GM12891 (cell line): ENCODE measurements at places on chromosomes 1 and 21.

- no peak for DNase-seq
Observed at GRCh38 chr1:66585002-66585401, 51.0 kb downstream of the SGIP1 start.

DNA sequence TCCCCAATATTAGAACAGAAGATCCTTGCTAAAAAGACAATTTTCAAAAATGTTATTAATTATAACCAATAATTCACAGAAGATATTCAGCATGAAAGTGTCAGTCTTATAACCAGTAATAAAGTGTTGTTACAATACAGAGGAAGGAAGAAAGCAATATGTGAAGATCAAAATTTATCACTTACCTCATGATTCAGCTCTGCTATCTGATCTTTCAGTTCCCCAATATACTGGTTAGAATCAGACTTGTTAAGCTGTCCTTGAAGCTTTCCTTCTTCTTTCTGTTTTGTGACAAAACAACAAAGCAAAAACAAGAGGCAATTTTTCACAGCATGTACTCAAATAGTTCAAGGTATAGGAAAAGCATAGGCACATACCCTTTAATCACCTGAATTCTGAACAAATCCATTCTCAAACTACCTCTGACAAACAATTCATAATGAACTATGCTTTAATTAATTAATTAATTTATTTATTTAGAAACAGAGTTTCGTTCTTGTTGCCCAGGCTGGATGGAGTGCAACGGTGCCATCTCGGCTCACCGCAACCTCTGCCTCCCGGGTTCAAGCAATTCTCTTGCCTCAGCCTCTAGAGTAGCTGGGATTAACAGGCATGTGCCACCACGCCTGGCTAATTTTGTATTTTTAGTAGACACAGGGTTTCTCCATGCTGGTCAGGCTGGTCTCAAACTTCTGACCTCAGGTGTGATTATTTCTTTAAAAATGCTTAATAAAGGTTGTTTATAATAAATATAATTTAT, 76.9 kb upstream of the GFI1 start:
- peak; percentile 17 for DNase-seq

DNA sequence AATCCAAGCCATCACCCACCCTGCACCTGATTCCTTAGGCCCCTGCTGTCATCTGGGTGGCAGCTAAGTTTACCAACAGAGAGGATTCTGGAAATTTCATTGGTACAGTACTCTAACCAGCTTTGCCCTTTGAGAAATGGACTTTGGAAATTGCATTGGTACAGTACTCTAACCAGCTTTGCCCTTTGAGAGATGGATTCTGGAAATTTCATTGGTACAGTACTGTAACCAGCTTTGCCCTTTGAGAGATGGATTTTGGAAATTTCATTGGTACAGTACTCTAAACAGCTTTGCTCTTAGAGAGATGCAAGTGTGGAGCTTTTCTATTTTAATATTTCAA, 42.5 kb downstream of the MAB21L3 start:
- no peak for DNase-seq

DNA sequence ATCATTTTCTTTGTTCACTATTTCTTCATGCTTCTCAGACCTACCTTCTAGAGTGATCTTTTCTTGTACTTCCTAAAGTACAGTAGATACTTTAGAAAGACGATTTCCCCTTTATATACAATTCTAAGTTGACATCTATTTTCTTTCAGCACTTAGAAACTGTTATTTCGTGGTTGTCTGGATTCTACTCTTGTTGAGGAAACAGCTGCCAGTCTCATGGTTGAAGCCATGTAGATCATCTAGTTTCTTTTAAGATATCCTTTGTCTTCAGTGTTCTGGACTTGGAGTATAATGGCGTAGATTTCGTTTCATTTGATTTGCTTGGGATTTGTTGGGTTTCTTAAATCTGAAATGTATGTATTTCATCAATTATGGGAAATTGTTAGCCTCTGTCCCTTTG, 67.6 kb downstream of the PKN2 start:
- no peak for DNase-seq

GRCh38 chr1:21911205-21912001, 25.7 kb downstream of the HSPG2 start:
- DNase-seq: no peak

- DNase-seq: no peak
Observed at GRCh38 chr1:38105267-38105666, 58.7 kb upstream of the POU3F1 start.

- no peak for DNase-seq
Observed at GRCh38 chr1:99992044-99992722, 22.4 kb downstream of the SLC35A3 start.

DNA sequence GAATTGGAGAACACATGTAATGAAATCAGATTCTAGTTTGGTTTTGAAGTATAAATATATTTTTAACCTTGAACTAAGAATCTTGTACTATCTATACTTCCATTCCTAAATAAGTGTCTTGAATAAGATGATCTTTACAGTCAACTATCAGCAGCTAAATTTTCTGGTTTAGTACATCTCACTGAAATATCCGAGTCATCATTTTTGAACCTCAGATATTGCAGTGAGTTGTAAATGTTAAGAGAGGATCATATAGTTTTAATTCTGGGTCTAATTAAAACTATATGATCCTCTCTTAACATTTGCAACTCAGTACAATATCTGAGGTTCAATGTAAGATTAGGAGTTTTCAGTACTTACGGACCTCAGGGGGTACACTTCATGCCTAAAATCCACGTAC, 768.8 kb upstream of the ADAMTS5 start:
- no peak for DNase-seq

GRCh38 chr1:216576234-216576937, 146.8 kb downstream of the ESRRG start:
- DNase-seq: no peak

- DNase-seq: no peak
Observed at GRCh38 chr1:237470712-237471338, 419.9 kb downstream of the ZP4 start.

DNA sequence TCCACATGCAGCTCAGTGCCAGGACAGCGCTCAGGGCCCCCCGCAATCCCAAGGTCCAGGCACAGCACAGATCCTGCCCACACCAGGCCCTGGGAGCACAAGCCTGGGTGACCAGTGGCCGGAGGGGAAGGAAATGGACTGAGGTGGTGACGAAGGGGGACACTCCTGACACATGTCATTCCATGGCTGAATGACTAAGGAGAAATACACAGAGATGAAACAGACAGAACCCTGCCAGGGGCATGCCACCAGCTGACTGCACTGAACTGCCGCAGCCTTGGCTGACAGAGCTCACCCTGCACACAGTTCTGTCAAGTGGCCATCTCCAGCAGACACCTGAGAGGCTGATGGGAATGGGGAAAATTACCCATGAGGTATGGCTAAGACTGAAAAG, 56.1 kb downstream of the HSF2BP start:
- DNase-seq: no peak

DNA sequence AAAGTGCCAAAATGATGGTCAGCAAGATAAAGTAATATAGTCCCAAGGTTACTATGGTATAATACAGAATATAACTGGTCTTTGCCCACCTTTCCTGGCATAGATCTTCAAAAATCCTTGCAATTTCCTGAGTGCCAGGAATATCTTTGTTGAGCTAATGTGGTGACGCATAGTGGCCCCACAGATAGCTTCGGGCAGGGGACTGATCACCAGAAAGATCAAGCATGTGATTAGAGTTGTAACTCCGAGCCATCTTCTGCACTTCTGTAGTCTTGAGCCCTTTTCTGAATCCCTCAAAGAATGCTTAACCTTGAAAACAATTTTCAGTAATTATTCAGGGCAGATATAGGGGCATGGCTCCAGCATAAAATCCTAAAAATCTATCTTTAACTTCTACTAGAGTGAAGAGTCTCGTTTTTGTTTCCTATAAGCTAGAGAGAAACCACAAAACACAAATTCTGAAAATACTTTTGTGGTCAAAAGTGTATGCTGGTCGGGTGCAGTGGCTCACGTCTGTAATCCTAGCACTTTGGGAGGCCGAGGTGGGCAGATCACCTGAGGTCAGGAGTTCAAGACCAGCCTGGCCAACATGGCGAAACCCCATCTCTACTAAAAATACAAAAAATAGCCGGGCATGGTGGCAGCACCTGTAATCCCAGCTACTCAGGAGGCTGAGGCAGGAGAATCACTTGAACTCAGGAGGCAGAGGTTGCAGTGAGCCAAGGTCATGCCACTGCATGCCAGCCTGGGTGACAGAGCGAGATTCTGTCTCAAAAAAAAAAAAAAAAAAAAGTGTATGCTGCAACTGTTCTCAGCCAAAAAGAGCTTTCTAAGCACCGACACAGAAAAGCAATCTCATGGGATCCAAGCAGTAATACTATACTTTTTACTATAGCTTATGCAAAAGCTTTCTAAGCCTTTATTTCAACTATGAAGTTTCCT, 62.8 kb downstream of the NVL start:
- no peak for DNase-seq

DNA sequence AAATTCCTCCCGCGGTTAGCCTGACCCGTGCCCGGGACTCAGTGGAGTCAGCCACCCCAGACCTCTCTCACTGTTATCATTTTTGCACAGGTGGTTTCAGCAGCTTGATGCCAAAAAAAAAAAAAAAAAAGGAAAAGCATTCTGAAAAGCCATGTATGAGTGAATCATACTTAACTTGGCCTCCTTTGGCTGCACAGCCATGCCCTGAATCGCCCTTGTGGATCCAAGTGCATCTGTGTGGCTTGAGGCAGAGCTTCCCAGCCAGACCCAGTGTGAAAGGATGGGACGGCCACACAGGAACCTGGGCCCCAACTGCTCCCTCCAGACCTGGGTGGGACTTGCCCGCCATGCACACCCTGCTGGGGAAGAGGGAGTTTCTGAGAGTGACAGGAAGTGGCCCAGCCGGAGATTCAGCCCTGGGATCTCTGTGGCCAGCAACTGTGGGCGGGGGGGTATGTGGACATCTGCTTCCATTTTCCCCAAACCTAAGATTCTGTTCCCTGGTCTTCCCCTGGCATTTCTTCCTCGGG, 8.6 kb downstream of the YBEY start:
- no peak for DNase-seq

GRCh38 chr1:6328091-6328490, 65.5 kb downstream of the ACOT7 start:
- no peak for DNase-seq

GRCh38 chr21:31087639-31088473, 49.6 kb upstream of the KRTAP19-8 start:
- DNase-seq: no peak

DNA sequence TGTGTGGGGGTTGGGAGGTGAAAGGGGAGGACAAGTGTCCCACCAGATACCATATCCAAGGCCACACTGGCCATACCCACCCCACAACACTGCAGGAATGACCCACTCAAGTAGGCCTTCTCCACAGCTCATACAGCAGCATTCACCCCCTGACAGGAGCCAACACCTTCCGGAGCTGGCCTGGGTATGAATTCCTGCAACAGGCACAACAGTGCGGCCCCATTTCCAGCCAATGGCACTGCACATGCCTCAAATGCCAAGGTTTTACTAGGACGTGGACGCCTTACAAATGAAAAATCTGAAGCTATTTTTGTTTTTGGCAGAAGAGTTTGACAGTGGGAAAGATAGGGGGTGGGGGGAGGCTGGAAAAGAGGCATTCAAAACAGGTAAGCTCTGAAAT, 2.0 kb downstream of the KCND3 start:
- DNase-seq: no peak

DNA sequence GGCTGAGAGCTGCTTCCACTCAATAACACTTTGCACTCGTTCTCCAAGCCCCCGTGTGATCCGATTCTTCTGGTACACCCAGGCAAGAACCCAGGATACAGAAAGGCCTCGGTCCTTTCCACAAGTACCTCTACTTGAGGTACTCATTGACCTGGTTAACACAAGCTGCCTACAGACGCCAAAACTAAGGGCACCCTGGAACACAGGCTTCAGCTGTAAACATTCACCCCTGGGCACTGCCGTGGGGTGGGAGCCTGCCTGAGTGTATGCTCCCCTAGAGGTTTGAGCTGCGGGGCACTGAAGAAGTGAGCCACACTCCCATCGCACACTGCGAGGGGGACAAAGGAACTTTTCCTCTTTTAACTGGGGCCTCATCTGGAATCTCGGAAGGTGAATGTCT, 30.5 kb downstream of the LRRC3 start:
- no peak for DNase-seq

- DNase-seq: no peak
Observed at GRCh38 chr1:67644566-67644965, 40.4 kb upstream of the GADD45A start.
